ENCODE measurements at places on chromosomes 4 and X. TPM values are rescaled to one million over a fixed set of nuclear protein-coding genes. Genes with fewer than 3 reads are reported as not detected.

The P2RY10 gene
- polyA plus RNA-seq, result 0.48 TPM

GRCh38 chr4:5995901-5996623 lies 22.2 kb downstream of the C4orf50 start:
- DNase-seq, result no peak

GRCh38 chr4:174134361-174134760 lies 149.1 kb downstream of the FBXO8 start:
- DNase-seq, result no peak

GRCh38 chrX:55452833-55453124 lies 852 bp downstream of the MAGEH1 start:
- DNase-seq, result no peak

DNA sequence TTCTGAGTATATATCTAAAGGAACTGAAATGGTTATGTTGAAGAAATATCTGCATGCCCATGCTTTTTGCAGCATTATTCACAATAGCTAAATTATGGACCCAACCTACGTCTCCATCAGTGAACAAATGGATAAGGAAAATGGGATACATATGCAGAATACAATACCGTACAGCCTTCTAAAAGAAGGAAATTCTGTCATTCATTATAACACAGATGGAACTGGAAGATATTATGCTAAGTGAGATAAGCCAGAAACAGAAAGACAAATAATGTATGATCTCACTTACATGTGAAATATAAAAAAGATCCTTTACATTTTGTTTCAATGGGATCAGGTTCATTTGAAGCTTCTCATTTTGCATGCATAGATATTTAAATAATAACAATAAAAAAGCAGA lies 263.3 kb downstream of the STPG2 start:
- DNase-seq, result no peak

Measured in left lung (tissue), 14 donors.